Activated naive CD4-positive, alpha-beta T cell treated with anti-CD3 and anti-CD28 coated beads, Interleukin-2, amount 50 U/mL, for 72 hours (primary cell): ENCODE measurements at places on chromosomes 4 and X. TPM values are rescaled to one million over a fixed set of nuclear protein-coding genes. Genes with fewer than 3 reads are reported as not detected.

DNA sequence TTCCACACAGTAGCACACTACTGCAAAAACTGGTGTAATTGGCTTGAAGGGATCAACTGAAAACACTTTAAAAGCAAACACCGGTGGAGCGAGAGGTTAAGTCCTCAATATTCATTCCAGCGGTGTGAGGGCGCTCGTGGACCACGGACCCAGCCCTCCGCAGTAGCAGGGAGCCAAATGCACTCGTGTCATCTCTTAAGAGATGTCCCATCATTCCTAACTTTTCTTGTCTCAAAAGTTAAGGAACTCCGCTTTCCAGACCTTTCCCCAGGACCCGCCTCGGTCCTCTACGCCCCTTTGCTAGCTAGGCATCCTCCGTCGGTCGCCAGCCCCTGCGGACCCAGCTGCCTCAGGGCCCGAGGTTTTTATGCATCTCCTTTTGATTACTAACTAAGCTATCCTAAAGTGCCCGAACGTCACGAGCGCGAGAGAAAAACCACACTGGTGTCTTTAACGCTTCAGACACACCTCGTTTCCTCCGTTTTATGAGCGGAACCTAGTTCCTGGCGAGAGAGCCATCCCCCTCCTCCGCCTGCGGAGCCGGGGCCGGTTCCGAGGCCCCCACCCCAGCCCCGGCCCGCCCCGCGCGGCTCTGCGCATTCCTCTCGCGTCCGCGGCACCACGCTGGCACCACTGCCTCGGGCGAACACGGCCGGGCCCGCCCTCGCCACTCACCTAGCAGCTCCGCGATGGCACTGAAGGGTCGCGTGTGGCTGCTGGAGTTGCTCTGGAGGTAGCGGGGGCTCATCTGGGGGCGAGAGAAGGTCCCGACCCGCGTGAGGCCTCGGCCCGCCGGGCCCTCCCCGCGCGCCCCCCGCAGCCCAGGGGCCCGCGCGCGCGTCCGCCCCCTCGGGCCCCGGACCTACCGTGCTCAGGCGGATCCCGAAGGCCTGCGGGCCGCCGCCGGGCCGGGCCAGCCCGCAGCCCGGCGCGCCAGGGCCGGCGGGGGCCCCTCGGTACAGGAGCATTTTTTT, 723 bp downstream of the MORC4 start:
- DNase-seq, result peak; percentile 54

ZNF330 gene
- 54.2 TPM for total RNA-seq

GRCh38 chr4:11475871-11476270, 47.2 kb upstream of the HS3ST1 start:
- no peak for DNase-seq

SLC9B1 gene
- total RNA-seq, result 1.4 TPM

DNA sequence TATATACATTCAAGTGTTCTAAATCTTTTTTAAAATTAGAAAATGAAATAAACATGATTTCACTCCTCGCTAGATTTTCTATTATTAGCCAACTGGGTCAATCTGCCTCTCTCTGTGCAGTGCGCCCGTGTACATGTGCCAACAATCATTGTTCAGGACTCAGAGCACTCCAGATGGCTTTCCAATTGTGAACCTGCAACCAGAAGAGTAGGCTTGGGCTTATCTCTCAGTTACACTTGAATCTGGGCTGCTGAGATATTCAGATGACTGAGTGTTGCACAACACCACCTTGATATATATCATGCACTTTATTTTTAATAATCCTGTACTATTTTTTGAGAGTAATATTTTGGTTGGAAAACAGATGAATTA, 184.0 kb upstream of the FSTL5 start:
- no peak for DNase-seq

C1GALT1C1 gene
- total RNA-seq, result 20.4 TPM
